Activated CD8-positive, alpha-beta T cell treated with anti-CD3 and anti-CD28 coated beads for 36 hours (primary cell): ENCODE measurements at places on chromosomes 7 and 10.

- no peaks in the 10 kb centered on the region for H3K36me3 ChIP-seq
- H3K27ac ChIP-seq, result no peak overlapping the region
- H3K4me3 ChIP-seq, result no peak overlapping the region
- no peaks in the 10 kb centered on the region for H3K4me1 ChIP-seq
- DNase-seq, result no peak
These were observed 187.2 kb downstream of the FGFR2 start for GRCh38 chr10:121411004-121411403.

GRCh38 chr7:21142081-21142480 is 285.8 kb upstream of the SP4 start:
- H3K4me3 ChIP-seq, result no peak overlapping the region
- H3K36me3 ChIP-seq, result no peaks in the 10 kb centered on the region
- no peak overlapping the region for H3K27ac ChIP-seq
- H3K27me3 ChIP-seq, result no peaks in the 10 kb centered on the region

DNA sequence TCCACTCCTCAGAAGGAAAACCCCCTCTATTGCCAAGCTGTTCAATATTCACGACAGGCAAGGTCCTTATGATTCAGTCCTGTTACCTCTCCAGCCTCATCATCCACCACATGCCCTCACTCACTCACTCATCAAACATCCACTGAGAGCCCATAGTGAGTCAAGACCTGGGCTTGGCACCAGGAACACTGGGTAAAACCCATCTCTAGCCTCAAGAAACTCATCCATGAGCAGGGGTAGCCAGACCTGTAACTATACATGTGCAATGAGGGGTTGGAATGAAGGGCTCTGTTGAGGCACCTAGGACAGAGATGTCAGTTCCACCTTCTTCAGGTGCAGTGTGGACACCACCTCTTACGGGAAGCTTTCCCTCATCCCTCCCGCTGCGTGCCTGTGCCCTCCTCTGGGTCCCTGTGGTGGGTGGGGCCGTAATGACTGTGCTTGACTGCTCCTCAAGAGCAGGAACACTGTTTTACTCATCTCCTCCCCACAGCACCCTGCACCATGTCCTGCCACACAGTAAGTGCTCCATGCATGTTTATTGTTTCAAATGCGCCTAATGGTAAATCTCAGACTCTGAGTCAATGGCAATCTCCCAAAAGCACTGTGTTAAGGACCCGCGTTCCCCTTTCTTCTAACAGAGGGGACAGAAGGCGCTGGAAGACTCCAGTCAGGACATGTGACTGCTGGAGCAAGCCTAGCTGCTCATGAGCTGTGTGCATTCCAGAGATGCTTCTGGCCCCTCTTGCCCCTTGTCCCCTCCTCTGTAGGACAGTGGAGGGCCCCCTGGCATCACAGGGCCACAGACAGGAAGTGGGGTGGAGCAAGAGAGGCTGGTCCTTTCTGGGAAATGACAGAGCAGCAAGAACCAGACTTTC is 95.4 kb downstream of the HIPK2 start:
- H3K27ac ChIP-seq, result peak overlapping the region; percentile 95
- DNase-seq, result peak; percentile 75
- peaks cover 57% of the 10 kb centered on the region for H3K4me1 ChIP-seq
- no peaks in the 10 kb centered on the region for H3K27me3 ChIP-seq
- H3K36me3 ChIP-seq, result peaks cover 31% of the 10 kb centered on the region

DNA sequence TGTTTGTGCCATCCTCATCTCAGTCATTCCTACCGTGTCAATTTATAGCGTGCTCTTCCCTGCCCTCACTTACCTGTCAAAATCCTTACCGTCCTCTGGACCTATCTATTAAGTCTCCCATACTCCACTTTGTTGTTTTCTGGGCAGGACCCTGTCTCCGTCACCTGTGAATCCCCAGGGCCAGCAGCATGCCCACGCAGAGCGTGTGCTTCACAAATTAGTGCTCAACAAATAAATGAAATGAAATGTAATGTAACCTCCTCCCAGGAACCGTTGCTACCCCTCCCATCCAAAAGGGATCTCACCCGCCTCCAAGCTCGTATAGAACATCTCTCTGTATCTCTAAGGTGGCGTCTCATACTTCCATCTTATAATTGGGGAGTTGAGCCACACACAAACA is 589.9 kb upstream of the MGMT start:
- no peak for DNase-seq
- no peaks in the 10 kb centered on the region for H3K4me1 ChIP-seq
- no peaks in the 10 kb centered on the region for H3K36me3 ChIP-seq
- H3K27ac ChIP-seq, result no peak overlapping the region
- no peaks in the 10 kb centered on the region for H3K27me3 ChIP-seq

DNA sequence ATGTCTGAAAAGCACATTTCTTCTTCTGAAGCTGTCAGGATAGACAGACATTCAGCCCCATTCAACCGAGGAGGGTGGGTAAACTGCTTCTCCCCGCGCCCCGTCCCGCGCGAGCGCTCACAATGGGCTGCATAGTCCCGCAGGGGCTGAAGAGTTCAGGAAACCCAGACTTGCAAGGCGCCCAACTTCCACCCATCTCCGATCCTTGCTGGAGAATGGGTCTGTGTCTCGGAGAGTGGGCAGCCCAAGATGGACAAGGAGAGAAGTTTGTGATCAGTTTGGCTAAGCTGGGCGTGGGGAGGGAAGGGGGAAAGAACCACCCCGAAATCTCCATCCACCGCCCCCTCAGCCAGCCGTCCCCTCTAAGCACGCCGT is 686 bp downstream of the AASS start:
- no peak overlapping the region for H3K27ac ChIP-seq
- H3K4me1 ChIP-seq, result peaks cover 19% of the 10 kb centered on the region
- H3K36me3 ChIP-seq, result no peaks in the 10 kb centered on the region
- peak overlapping the region; percentile 86 for H3K4me3 ChIP-seq

DNA sequence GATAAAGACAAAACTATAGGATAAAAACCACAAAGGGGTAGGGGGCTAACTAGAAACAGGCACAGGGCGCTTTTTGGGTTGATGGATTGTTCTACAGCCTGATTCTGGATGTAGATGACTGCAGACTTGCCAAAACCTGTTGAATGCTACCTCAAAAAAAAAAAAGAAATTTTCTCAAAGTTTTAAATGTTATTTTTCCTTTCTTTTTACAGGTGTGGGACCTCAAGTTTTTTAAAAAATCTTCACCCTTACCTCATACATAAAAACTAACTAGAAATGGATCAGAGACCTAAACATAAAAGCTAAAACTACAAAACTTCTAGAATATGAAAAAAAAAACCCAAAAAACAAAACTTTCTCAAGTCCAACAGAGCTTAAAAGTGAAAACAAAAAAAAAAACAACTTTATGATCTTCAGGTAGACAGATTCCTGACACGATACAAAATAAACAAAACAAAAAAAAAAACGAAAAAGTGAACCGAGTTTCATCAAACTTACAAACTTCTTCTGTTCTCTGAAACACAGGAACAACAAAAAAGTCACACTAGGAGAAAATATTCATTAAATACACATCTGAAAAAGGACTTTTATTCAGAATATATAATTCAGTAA is 14.9 kb downstream of the RHEB start:
- no peaks in the 10 kb centered on the region for H3K27me3 ChIP-seq
- H3K36me3 ChIP-seq, result peaks cover 16% of the 10 kb centered on the region
- no peak for DNase-seq
- H3K27ac ChIP-seq, result no peak overlapping the region
- H3K4me1 ChIP-seq, result peaks cover 72% of the 10 kb centered on the region

GRCh38 chr7:88912852-88913251 is 117.3 kb upstream of the TEX47 start:
- H3K27me3 ChIP-seq, result no peaks in the 10 kb centered on the region
- H3K36me3 ChIP-seq, result no peaks in the 10 kb centered on the region
- no peak overlapping the region for H3K4me3 ChIP-seq
- H3K4me1 ChIP-seq, result no peaks in the 10 kb centered on the region
- H3K27ac ChIP-seq, result no peak overlapping the region
